ENCODE measurements at places on chromosomes 12 and 14. TPM values are rescaled to one million over a fixed set of nuclear protein-coding genes. Genes with fewer than 3 reads are reported as not detected.

DNA sequence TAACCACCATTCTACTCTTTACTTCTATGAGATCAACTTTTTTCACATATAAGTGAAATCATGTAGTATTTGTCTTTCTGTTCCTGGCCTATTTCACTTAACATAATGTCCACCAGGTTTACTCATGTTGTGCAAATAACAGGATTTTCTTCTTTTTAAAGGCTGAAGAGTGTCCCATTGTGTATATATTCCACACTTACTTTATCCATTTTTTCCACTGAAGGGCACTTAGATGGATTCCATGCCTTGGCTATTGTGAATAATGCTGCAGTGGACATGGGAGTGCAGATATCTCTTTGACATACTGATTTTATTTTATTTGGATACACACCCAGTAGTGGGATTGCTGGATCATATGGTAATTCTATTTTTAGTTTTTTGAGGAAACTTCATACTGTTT is 181.1 kb upstream of the HMGA2 start:
- no peak for DNase-seq

DNA sequence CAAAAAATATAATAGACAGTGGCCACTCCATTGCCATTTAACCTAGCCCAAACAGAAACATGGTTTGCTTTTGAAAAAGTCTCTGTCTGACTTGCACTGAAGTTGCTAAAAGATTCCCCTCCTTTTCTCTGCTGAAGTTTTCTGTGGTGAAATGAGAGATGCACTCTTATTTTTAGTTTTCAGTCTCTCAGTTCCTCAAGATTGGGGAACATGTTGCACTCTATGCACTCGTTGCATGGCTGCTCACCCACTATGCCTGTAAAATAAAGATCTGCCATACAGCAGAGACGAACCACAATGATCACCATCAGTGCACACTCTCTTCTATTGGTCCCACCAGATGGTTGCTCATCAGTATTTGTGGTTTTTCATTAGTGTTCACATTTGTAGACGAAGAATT is 13.1 kb upstream of the DAAM1 start:
- no peak for DNase-seq

DNA sequence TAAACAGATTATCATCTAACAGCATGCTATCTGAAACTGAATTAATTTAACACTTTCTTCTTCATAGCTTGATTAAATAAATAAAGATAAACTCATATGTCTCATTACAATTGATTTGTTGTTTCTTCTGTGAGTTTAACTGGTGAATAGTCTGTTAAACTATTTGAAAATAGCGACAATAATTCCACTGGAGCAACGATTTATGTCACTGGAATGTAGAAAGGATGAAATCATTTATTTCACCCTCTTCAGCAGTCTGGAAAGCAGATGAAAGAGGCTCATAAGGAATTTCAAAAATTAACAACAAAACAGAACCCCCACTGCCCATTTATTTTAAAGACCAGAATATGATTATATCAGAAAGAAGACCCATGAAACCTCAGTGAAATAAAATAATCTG is 1165.1 kb upstream of the USP15 start:
- DNase-seq = no peak

- no peak for DNase-seq
These were observed 145.6 kb upstream of the NCOR2 start for GRCh38 chr12:124713041-124713435.

Gene CCDC38
- total RNA-seq = not detected

DNA sequence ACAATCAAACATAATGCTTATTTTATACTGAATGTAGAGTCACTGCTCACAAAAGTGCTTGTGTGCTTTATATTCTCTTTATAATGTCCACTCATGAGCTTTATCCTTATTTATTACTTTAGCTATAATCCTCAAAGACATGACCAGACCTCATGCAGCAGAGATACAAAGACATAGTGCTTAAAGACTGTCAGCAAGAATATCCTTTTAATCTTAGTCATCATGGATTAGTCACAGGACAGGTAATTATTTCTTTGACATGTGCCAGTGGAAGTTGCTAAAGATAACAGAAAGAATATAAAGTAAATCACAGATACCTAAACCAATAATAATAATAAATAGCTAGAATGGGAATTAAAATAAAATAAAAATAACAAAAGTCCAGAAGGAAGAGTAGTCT is 707.5 kb downstream of the BCL11B start:
- DNase-seq = no peak

All from cardiac septum (tissue), 1 donor.